ENCODE measurements at places on chromosomes 1 and 21. TPM values are rescaled to one million over a fixed set of nuclear protein-coding genes. Genes with fewer than 3 reads are reported as not detected.
A peak's percentile ranks its signal among the peaks of the same experiment; 100 is the strongest.

DNA sequence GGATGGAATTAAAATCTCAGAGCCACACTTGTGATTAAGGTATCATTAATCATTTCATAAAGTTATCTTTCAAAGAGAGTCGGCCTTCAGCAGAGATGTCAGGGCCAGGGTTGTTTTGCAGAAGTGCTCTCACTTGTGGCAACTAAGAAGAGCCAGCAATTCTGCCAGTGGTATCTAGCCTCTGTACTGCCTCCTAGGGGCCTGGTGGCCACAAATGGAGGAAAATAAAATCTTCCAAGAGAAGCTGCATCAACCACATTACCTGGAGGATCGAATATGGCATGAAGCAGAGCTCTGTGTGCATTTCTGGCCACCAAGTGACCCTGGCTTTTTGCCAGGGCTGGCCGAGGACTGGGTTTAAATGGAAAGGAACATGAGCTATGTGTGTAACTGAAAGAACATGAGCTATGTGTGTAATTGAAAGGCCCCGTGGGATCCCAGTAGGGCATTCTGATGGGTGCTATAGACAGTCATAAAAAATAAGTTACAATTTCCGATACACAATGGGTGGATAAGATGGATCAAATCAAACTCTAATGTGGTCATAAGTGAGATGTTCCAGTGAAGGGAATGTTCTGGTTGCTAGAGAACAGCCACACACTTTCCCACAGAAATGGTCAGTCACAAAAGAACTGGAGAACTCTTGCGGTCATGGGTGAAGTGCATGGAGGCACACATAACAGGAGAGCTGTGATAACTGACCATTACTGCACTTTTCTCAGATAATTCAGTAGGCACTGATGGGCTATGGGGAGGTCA is 335.8 kb downstream of the CAMTA1 start:
- peaks cover 19% of the 10 kb centered on the region for H3K4me1 ChIP-seq
- H3K27me3 ChIP-seq, result no peaks in the 10 kb centered on the region
- no peak for DNase-seq
- no peaks in the 10 kb centered on the region for H3K36me3 ChIP-seq

- H3K4me3 ChIP-seq, result no peak overlapping the region
- H3K36me3 ChIP-seq, result peaks cover 7% of the 10 kb centered on the region
- no peaks in the 10 kb centered on the region for H3K27me3 ChIP-seq
- no peak overlapping the region for H3K27ac ChIP-seq
- no peaks in the 10 kb centered on the region for H3K4me1 ChIP-seq
Observed at GRCh38 chr21:36163750-36164741, 7.4 kb downstream of the DOP1B start.

GRCh38 chr1:31483012-31483946 is 70.3 kb downstream of the SERINC2 start:
- peak overlapping the region; percentile 31 for H3K27ac ChIP-seq
- H3K4me3 ChIP-seq, result no peak overlapping the region
- H3K36me3 ChIP-seq, result no peaks in the 10 kb centered on the region
- no peaks in the 10 kb centered on the region for H3K27me3 ChIP-seq

- DNase-seq, result no peak
- H3K27me3 ChIP-seq, result no peaks in the 10 kb centered on the region
- no peak overlapping the region for H3K27ac ChIP-seq
- H3K4me1 ChIP-seq, result no peaks in the 10 kb centered on the region
- H3K36me3 ChIP-seq, result no peaks in the 10 kb centered on the region
Observed at GRCh38 chr1:208433971-208434370, 189.8 kb upstream of the PLXNA2 start.

GRCh38 chr1:183185941-183186490 is at the start of gene LAMC2:
Gene LAMC2, plus strand, starts transcription at chr1:183186264. Its CDS starts 89 bp downstream, at chr1:183186353.
- DNase-seq, result no peak
- H3K4me3 ChIP-seq, result no peak within 1 kb of the TSS
- no peaks in the 10 kb centered on the region for H3K27me3 ChIP-seq
- H3K27ac ChIP-seq, result no peak within 1 kb of the TSS
- peaks cover 12% of the 10 kb centered on the region for H3K4me1 ChIP-seq
- no peaks in the 10 kb centered on the region for H3K36me3 ChIP-seq

DNA sequence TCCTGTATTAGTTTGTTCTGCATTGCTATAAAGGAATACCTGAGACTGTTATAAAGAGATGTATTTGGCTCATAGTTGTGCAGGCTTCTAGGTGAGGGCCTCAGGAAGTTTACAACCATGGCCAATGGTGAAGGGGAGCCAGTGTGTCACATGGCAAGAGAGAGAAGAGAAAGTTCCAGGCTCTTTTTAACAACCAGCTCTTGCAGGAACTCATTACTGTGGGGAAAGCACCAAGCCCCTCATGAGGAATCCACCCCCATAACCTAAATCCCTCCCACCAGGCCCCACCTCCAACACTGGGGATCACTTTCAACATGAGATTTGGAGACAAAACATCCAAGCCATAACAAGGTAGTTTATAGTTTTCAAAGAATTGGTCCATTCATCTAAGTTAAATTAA is 5.0 kb upstream of the MEAF6 start:
- no peak overlapping the region for H3K4me3 ChIP-seq
- no peaks in the 10 kb centered on the region for H3K4me1 ChIP-seq
- no peaks in the 10 kb centered on the region for H3K27me3 ChIP-seq
- DNase-seq, result no peak
- H3K27ac ChIP-seq, result no peak overlapping the region

- H3K27me3 ChIP-seq, result no peaks in the 10 kb centered on the region
- peaks cover 31% of the 10 kb centered on the region for H3K36me3 ChIP-seq
- H3K4me3 ChIP-seq, result no peak overlapping the region
- peaks cover 16% of the 10 kb centered on the region for H3K4me1 ChIP-seq
- DNase-seq, result no peak
Observed at GRCh38 chr1:35448344-35448801, 108.8 kb downstream of the KIAA0319L start.

RIMS3 gene
- total RNA-seq, result 33.7 TPM

ATAD3C gene
- not detected for total RNA-seq
